ENCODE measurements at places on chromosomes 3 and 15. TPM values are rescaled to one million over a fixed set of nuclear protein-coding genes. Genes with fewer than 3 reads are reported as not detected.
A peak's percentile ranks its signal among the peaks of the same experiment; 100 is the strongest.

DNA sequence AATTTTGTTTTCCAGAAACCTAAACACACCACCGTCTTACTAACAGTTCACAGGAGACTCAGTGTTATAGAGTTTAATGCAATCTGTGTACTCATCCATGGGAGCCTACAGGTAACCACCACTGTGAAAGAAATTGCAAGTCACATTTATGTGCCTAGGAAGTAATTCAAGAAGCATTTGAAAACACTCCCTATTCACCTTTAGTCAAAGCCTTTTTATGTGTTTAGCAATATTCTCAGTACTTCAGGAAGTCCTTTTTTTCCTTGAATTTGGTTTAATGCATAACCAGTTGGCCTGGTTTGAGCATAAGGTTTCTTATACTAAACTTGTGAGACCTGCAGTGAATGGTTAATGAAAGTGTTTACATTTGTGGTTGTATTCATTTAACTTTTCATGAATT, 346.1 kb downstream of the CHST2 start:
- H3K27me3 ChIP-seq: no peaks in the 10 kb centered on the region
- no peak overlapping the region for H3K27ac ChIP-seq
- no peak overlapping the region for H3K4me3 ChIP-seq
- DNase-seq: no peak
- H3K36me3 ChIP-seq: no peaks in the 10 kb centered on the region
- H3K4me1 ChIP-seq: no peaks in the 10 kb centered on the region

- no peak overlapping the region for H3K27ac ChIP-seq
- H3K4me3 ChIP-seq: no peak overlapping the region
- DNase-seq: no peak
- peaks cover 12% of the 10 kb centered on the region for H3K4me1 ChIP-seq
Observed at GRCh38 chr3:46228260-46229242, 13.7 kb upstream of the CCR3 start.

DNA sequence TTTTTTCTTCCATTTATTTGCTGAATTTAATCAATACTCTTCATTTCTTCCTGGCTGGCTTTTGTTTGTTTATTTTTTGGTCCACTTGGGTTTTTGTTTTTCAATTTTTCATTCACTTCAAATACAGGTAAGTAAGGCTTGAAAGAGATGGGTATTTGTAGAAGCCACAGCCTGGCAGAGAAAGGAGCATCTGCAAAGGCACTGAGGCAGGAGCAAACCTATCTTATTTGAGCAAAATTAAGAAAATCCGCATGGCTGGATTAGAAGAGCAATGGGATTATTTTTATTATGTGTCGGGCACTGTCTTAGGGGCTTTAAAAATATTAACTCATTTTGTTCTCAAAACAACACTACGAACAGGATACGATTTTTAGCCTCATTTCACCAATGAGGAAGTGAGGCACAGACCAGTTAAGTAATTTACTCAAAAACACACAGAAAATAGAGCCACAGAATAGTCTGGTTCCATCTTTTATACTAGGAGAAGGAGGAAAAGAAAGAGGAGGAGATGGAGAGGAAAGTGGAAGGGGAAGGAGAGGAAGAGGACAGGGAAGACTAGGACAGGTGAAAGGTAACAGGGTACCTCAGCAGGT, 35.1 kb upstream of the CCDC80 start:
- no peak overlapping the region for H3K27ac ChIP-seq
- H3K27me3 ChIP-seq: no peaks in the 10 kb centered on the region
- no peak overlapping the region for H3K4me3 ChIP-seq
- H3K36me3 ChIP-seq: no peaks in the 10 kb centered on the region
- peaks cover 46% of the 10 kb centered on the region for H3K4me1 ChIP-seq

DNA sequence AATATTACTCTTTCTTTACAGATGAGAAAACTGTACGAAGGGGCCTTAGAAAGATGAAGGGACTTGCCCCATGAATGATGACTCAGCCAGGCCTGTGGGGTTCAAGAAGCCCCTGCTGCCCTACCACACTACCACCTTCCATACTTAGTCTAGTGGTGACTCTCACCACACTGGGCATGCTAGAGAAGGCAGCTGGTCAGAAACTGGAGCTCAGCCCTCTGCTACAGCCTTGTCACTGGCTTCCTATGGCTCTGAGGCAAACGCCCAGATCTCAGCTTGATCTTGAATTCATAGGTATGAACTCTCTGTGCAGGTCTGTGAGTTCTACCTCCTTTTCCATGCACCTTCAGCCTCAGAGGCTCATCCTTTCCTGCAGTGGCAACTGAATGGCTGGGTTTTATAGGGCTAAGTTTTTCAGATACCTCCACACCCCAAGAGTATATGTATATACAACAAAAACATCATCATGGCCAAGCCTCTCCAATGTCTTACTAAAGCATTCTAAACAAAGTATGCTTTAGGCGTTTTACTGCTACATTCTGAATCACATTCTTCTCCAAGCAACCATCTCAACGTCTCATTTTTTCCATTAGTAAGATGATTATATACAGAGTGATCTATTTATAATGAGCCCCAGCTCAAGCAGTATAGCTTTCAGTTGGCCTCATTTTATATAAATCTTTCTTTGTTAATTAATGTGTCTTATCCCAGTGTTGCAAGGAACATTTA, 234.1 kb downstream of the GREM1 start:
- no peak for DNase-seq
- no peak overlapping the region for H3K4me3 ChIP-seq
- no peaks in the 10 kb centered on the region for H3K4me1 ChIP-seq
- no peaks in the 10 kb centered on the region for H3K27me3 ChIP-seq
- no peak overlapping the region for H3K27ac ChIP-seq

DNA sequence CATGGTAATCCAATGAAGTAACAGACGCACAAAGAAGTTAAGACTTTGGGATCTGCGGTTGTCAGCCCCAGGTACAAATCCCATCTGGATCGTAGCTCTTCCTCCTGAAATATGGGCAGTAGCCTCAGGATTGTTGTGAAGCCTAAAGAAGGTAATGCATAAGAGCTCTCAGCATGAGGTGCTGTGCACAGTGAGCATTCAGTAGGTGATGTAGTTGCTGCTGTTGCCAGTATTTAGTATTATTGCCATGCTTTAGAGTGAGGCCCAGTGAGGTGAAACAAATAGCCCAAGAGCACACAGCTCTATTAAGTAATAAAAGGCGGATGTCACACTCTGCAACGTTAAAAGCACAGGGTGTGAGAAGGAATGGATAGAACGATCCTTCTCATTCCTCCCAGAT, 225.7 kb downstream of the GABRG3 start:
- H3K4me1 ChIP-seq: no peaks in the 10 kb centered on the region
- H3K27me3 ChIP-seq: no peaks in the 10 kb centered on the region
- no peaks in the 10 kb centered on the region for H3K36me3 ChIP-seq
- H3K27ac ChIP-seq: no peak overlapping the region
- H3K4me3 ChIP-seq: no peak overlapping the region
- DNase-seq: no peak

DNA sequence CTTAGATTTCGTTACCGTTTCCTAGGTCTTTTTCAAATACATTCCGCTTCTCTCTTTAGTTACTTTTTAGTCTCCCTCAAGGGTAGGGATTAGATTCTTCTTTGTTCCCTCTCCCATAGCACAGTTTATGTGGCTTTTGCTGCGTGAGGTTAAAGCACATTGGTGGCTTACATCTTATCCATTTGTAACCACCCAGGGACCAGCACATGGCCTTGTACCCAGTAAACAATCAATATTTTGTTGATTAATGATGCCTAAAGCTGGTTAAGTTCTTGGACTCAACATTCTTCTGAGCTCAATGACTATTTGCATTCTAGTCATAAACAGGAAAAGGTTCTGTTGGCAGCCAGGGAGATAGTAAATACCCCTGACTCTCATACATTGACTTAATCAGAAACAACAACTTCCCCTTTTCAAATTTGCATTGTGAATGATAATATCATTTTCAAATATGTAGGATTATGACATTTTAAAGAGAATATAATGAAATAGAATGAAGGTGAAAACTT, 60.2 kb downstream of the CACNA1D start:
- no peak overlapping the region for H3K4me3 ChIP-seq
- no peak overlapping the region for H3K27ac ChIP-seq
- H3K36me3 ChIP-seq: no peaks in the 10 kb centered on the region
- DNase-seq: no peak
- no peaks in the 10 kb centered on the region for H3K27me3 ChIP-seq
- H3K4me1 ChIP-seq: no peaks in the 10 kb centered on the region

GRCh38 chr3:123286308-123287023, 84.7 kb downstream of the SEC22A start:
- no peaks in the 10 kb centered on the region for H3K36me3 ChIP-seq
- H3K27me3 ChIP-seq: no peaks in the 10 kb centered on the region
- peak; percentile 22 for DNase-seq
- H3K4me3 ChIP-seq: no peak overlapping the region
- H3K27ac ChIP-seq: no peak overlapping the region

GRCh38 chr15:81256916-81257315, 60.2 kb downstream of the IL16 start:
- H3K27me3 ChIP-seq: no peaks in the 10 kb centered on the region
- no peak overlapping the region for H3K27ac ChIP-seq
- no peaks in the 10 kb centered on the region for H3K4me1 ChIP-seq

DNA sequence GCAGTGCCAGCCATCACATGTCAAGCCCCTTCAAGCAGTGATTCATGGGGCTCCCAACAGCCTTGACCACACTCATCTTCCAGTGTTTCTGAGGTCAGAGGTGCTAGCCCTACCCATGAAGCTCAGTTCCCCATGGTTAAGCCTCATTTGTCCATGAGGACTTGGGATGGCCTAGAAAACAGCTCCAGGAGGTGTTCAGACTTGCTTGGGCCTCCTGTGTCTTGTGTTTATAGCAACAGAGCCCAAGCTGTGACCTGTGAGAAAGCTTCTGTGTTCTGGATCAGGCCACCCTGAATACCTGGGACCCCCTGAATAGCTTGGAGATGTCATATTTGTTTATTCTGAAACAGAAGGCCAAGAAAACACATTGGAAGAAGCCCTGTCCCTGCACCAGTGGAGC, 36.7 kb downstream of the LARP6 start:
- no peak overlapping the region for H3K27ac ChIP-seq
- no peaks in the 10 kb centered on the region for H3K36me3 ChIP-seq
- DNase-seq: no peak
- H3K4me1 ChIP-seq: no peaks in the 10 kb centered on the region

DNA sequence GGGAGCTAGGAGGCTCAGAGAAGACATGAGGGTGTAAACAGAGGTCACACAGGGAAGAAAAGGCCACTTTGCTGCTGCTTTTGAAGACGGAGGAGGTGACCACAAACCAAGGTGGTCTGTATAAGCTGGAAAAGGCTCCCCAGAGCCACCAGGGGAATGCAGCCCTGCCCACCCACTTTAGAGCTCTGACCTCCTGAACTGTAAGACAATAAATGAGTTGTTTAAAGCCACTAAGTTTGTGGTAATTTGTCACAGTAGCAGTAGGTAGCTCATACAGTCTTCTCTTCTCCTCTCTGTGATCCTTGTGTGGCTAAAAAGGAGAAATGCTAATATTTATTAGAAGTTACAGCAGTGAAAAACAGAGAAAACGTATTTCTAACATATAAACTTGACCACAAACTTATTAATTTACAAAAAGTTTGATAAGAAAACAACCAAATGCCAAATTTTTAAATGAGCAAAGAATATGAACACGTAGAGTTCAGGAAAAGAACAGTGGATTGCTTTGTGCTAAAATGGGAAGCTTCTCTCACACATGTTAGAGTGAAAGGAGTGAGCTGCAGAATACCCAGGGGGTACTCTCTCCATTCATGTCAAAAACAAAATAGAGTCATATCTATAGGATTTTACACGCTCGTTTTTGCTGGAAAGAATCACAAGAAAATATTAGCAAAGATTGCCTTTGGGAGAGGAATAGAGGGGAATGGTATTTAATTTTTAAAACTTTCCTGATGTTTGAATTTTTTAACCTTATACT, 71.0 kb downstream of the NOX5 start:
- no peaks in the 10 kb centered on the region for H3K4me1 ChIP-seq
- DNase-seq: no peak
- no peaks in the 10 kb centered on the region for H3K36me3 ChIP-seq

GRCh38 chr3:16849795-16850194, 35.0 kb upstream of the PLCL2 start:
- peak overlapping the region; percentile 54 for H3K27ac ChIP-seq
- no peak for DNase-seq
- no peaks in the 10 kb centered on the region for H3K27me3 ChIP-seq
- peaks cover 20% of the 10 kb centered on the region for H3K4me1 ChIP-seq
- no peaks in the 10 kb centered on the region for H3K36me3 ChIP-seq

DNA sequence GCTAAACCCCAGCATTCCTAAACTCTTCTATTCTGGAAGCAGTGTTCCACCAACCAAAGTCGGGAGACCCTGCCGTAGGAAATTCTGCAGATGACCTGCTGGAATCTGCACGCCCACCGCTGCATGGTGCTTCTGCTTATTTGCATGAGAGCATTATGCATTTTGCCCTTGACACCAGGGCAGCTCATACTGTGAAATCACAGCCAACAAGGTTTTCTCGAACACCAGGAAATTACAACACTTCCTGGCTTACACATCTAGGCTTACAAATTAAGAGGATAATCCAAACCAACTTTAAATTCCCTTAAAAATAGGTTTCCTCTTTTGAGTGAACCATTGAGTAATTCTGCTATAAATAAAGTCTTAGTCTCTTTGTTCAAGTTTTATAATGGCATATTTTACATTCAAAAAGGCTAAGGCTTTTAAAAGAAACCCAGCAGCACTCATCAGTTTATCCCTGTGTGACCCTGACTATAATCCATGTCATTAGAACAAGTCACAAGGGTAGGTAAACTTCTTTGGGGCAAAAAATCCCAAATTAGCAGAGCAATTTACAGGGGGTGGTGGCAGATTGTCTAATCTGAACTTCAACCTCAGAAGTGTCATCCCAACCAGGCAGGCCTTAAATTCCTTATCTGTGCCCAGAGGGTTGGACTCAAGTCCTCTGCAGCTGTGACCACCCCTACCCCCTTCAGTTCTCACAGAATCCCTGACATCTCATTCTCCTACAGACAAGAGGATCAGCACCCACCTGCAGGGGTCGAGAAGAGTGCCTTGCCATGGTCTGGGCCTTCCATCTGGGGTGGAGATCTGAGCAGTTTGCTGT, 33.5 kb upstream of the RBP1 start:
- H3K27me3 ChIP-seq: no peaks in the 10 kb centered on the region
- H3K4me3 ChIP-seq: no peak overlapping the region
- no peaks in the 10 kb centered on the region for H3K4me1 ChIP-seq
- no peak overlapping the region for H3K27ac ChIP-seq

- H3K27me3 ChIP-seq: no peaks in the 10 kb centered on the region
- no peak overlapping the region for H3K27ac ChIP-seq
- H3K36me3 ChIP-seq: no peaks in the 10 kb centered on the region
- DNase-seq: no peak
- H3K4me1 ChIP-seq: no peaks in the 10 kb centered on the region
Observed at GRCh38 chr15:37009288-37009687, 91.1 kb downstream of the MEIS2 start.

GRCh38 chr3:106276755-106277612, 408.2 kb upstream of the CBLB start:
- DNase-seq: no peak
- no peaks in the 10 kb centered on the region for H3K36me3 ChIP-seq
- H3K27me3 ChIP-seq: no peaks in the 10 kb centered on the region
- no peaks in the 10 kb centered on the region for H3K4me1 ChIP-seq

- no peaks in the 10 kb centered on the region for H3K36me3 ChIP-seq
- no peak overlapping the region for H3K27ac ChIP-seq
- H3K4me1 ChIP-seq: no peaks in the 10 kb centered on the region
- no peak for DNase-seq
Observed at GRCh38 chr3:126216416-126216815, 36.0 kb upstream of the ALDH1L1 start.

TTC23 gene
- total RNA-seq: 0.92 TPM

NOX5 gene
- 0.05 TPM for total RNA-seq

SNRK gene
- total RNA-seq: 176 TPM

B4GALT4 gene
- total RNA-seq: 18.0 TPM

POC1A gene
- total RNA-seq: 0.65 TPM

SUCLG2 gene
- total RNA-seq: 54.7 TPM

ALAS1 gene
- total RNA-seq: 27.4 TPM

STARD9 gene
- total RNA-seq: 10.5 TPM

HIGD2B gene
- 0.57 TPM for total RNA-seq

TUSC7 gene
- total RNA-seq: not detected

Measured in naive thymus-derived CD4-positive, alpha-beta T cell (primary cell).